ENCODE measurements at places on chromosomes 3 and 15.

- no peak for DNase-seq
These were observed 49.2 kb downstream of the SLMAP start for GRCh38 chr3:57805266-57805665.

- no peak for DNase-seq
These were observed 49.1 kb downstream of the CCK start for GRCh38 chr3:42216931-42217333.

- no peak for DNase-seq
These were observed 11.3 kb downstream of the PRKCI start for GRCh38 chr3:170233530-170233929.

GRCh38 chr3:35438101-35438500 lies 201.2 kb upstream of the ARPP21 start:
- DNase-seq: no peak

DNA sequence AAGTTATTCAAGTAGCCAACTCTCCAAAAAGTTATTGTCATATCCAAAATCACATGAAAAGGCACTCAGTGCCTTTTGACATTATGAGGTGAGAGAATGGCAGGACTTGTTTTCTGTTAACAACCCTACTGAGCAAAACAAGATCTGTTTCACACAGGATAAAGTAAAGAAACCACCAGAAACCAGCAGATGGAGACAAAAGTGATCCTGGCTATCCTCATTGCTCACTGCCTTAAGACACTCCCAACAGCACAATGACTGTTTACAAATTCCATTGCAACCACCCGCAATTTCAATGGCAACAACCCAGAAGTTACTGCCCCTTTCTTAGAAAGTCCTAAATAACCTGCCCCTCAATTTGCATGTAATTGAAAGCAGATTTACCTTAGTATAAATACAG lies 352.6 kb upstream of the NDN start:
- DNase-seq: no peak

GRCh38 chr3:25460751-25461150 lies 32.7 kb downstream of the RARB start:
- no peak for DNase-seq

- DNase-seq: no peak
These were observed 450.6 kb upstream of the TBL1XR1 start for GRCh38 chr3:177647876-177648275.

DNA sequence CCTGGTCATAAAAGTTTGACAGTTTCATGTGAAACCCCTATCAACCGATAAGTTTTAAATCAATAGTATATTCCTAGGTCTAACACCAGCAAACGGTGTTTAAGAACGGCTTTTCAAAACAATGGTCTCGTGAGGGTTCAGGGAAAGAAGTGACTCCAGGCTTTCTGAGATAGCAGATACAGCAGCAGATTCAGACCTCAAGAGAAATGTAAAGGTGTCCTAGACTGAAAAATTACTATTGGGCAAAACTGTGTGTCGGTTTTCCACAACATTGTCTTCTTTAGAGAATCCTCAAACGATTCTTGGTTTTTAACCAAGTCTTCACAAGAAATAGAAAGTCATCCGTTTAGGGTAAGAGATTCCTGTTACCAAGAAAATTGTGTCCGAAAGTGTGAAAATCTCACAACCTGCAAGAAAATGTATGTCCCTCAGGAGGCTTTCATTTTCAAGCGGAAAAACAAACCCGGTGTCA lies 1.2 kb downstream of the SETD2 start:
- no peak for DNase-seq

DNA sequence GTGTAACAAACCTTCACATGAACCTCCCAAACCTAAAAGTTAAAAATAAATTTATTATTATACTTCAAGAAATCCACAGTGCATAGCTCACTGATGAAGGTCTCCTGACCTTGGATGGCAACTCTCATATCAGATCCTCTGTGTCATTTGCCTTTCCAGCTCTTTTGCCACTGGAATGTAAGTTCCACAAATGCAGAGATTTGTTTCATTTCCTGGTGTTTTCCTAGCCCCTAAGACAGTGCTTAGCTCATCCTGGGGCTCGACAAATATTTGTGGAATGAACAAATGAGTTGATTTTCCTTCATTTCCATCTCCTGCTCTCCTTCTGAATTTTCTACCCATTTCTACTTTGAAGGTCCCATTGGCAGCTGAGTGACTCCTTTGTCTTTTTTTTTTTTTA lies 56.0 kb downstream of the FRMD4B start:
- no peak for DNase-seq

DNA sequence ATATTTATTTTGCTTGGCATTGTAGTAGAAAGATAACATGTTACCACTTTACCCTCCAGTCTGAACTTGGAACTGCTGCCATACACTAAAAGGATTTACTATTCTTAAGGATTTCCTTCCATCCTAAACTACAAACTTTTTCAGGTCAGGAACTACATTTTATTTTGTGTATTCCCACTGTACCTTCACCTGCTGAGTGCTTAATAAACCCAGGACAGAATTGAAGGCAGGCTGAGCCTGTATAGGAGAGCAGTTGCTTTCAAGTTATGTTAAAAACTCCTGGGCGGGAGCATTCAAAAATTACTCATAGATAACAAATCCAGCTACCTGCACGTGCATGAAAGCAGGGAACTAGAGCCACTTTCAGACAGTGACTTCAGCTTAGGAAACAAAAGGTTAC lies 58.3 kb downstream of the CACNA1D start:
- DNase-seq: no peak

GRCh38 chr3:81643721-81644120 lies 117.7 kb downstream of the GBE1 start:
- no peak for DNase-seq

GRCh38 chr3:75781079-75781745 lies 4.1 kb downstream of the ZNF717 start:
- no peak for DNase-seq

DNA sequence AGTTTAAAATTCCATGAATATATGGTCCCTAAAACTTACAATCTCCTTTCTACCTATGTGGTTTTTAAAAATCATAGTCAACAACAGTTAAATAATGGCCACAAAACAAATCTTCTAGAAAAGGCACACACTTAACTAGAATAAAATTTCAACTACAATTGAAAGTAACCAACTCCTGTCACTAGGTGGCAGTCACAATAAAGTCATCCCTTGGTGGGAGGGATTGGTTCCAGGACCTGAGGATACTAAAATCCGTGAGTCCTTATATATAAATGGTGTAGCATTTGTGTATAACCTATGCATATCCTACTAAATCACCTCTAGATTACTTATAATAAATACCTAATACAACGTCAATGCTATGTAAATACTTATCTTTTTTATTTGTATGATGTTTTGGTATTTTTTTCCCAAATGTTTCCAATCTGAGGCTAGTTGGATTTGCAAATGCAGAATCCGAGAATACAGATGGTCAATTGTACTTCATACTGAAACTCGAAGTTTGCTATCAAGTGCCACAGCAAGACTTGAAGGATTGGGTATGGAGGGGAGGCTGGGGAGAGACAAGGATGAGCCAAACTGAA lies 172.6 kb downstream of the FMN1 start:
- DNase-seq: no peak

- DNase-seq: no peak
These were observed 5.5 kb downstream of the SSUH2 start for GRCh38 chr3:8638994-8639658.

DNA sequence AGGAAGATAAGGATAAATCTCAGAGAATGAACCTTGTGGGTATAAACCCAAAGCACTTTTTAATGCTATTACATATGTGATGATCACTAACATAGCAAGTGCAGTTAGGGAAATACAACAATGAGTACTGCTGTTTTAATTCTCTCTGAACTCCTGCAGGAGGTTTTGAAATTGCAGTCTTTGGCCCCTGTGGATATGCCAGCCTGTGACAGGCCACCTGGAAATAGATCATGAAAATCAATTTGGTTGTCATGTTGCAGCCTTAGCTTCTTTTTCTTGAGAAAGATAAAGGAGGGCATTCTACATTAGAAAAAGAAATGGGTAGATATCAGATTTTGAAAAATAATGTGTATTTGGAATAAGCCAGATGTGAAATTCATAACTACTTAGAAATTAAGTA lies 103.6 kb downstream of the RSRC1 start:
- no peak for DNase-seq

DNA sequence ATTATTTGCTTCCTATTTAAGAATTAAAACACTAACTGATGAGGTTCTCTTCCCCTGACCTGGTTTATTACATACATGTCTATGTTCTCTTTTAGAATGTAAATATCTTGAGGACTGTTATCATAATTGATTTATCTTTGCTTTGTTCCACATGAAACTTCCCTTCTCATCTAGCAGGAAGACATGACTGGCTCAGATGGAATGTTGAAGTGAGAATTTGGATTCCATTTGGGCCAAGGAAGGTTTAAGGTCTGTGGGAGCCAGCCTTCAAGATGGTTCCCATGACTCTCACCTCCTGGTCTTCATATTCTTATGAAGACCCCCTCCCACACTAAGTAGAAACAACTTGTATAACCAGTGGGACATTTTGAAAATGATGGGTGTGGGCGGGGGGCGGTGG lies 222.2 kb upstream of the GADL1 start:
- no peak for DNase-seq

DNA sequence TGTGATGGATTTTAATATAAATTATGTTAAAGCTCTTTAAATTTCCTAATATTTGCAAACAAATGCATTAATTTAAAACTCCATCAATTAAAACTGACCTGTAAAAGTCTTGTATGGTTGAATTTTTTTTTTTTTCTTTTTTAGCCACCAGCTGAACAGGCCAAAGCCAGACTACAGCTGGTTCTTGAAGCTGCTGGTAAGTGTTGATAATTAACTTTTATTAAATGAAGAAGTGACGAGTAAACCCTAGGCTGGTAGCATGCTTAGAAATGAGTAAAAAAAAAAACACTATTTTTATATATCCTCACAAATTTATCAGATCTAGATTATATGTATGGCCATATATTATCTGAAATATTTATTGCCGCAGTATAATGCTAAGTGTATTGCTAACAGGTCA lies 216.3 kb upstream of the MLF1 start:
- DNase-seq: no peak

GRCh38 chr15:52151353-52151752 lies 38.8 kb upstream of the BCL2L10 start:
- no peak for DNase-seq

- DNase-seq: no peak
These were observed 71.1 kb upstream of the IMPG2 start for GRCh38 chr3:101391413-101391950.

DNA sequence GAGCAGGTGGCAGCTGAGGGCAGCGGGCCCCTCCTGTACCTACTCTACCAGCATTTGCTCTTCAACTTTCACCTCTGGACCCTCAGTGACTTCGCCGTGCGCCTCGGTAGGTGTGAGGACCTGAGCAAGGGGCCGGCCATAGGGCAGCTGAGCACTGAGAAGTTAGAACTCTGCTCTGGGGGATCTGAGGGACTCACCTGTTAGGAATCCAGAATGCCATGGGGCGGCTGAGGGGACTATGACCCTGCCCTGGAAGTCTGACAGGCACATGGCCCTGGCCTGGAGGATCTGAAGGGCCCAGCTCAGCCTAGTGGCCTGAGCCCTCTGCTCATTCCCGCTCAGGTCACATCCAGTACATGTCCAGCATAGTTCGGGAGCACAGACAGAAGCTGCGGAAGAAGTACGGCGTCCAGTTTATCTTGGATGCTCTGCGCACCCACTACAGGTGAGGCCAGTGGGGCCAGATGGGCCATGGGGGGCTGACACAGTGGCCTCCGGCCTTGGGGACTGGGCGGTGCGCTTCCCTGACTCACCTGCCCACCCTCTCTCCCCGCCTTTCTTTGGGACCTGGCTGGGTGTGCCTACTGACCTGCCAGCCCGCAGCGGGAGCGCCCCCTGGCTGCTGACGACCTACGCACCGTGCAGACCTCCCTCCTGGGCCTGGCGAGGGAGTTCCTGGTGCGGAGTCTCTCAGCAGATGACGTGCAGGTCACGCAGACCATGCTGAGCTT lies 18.8 kb downstream of the NBEAL2 start:
- DNase-seq: no peak

Data from SIG-M5 (cell line).